Activated CD4-positive, alpha-beta memory T cell treated with anti-CD3 and anti-CD28 coated beads for 36 hours (primary cell): ENCODE measurements at places on chromosomes 7 and 10.

- H3K4me3 ChIP-seq = no peak overlapping the region
- no peaks in the 10 kb centered on the region for H3K36me3 ChIP-seq
- no peaks in the 10 kb centered on the region for H3K27me3 ChIP-seq
- H3K4me1 ChIP-seq = peaks cover 8% of the 10 kb centered on the region
Observed at GRCh38 chr10:70782746-70783680, 2.2 kb downstream of the TBATA start.

- DNase-seq = no peak
- H3K4me1 ChIP-seq = peaks cover 13% of the 10 kb centered on the region
Observed at GRCh38 chr10:87656431-87657072, 3.1 kb upstream of the PAPSS2 start.

DNA sequence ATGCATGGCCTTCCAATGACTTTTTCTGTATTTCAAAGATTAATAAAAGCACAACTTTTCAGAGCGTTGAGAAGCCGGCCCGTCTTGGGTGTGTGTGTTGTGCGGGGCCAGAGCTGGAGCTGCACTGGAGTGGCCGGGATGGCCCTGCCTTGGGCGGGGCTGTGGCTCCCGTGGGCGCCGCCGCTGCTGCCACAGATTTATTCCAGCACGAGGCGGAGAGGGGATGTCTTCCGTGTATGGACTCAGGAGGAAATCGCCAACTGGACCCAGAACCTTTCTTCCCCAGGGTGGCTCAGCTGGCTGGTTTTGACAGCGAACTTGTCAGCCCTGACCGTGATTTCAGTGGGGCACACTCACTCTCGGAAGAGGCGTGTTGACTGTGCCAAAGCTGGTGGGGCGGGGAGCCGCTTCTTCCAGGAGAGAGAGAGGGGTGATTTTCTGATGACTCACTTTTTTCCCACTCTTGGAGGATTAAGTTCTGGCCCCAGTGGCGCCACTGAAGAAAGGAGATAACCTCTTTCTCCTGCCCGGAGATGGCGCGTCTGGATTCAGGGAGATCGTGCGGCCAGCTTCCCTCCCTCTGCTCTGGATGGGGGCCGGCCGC lies 72.4 kb downstream of the DNAJB6 start:
- H3K4me1 ChIP-seq = peaks cover 27% of the 10 kb centered on the region
- no peak overlapping the region for H3K27ac ChIP-seq
- no peaks in the 10 kb centered on the region for H3K27me3 ChIP-seq
- H3K36me3 ChIP-seq = peaks cover 19% of the 10 kb centered on the region
- DNase-seq = no peak
- no peak overlapping the region for H3K4me3 ChIP-seq

DNA sequence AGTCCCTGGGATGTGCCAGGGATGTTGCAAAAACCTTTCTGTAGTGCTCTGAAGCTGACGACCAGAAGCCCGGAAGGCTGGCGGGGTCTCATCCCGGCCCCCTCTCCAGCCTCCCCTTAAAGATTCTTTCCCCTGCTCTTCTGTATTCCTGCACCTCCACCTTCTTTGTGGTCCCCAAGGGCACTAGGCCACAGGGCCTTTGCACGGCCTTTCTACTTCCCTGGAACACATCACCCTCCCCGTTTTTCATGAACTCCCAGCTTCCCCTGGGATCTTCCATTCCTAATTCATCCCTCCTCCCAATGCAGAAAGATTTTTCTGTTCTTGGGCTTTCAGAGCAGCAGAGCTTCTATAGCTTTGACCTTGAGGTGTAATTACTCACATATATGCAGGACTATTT lies 127.0 kb downstream of the CDH23 start:
- H3K4me3 ChIP-seq = no peak overlapping the region
- DNase-seq = no peak
